Activated naive CD4-positive, alpha-beta T cell treated with anti-CD3 and anti-CD28 coated beads, Interleukin-2, amount 50 U/mL, for 72 hours (primary cell): ENCODE measurements at places on chromosomes 7 and 10. TPM values are rescaled to one million over a fixed set of nuclear protein-coding genes. Genes with fewer than 3 reads are reported as not detected.
A peak's percentile ranks its signal among the peaks of the same experiment; 100 is the strongest.

Gene IL6
- not detected for total RNA-seq

Gene UNCX
- total RNA-seq: not detected

Gene EGR2
- 54.5 TPM for total RNA-seq

Gene ACBD7
- 2.4 TPM for total RNA-seq

Gene ATP6V0A4
- not detected for total RNA-seq

Gene NPVF
- not detected for total RNA-seq

Gene SYT15
- total RNA-seq: 1.4 TPM

Gene TBC1D12
- 0.82 TPM for total RNA-seq

Gene FRMD4A
- 0.41 TPM for total RNA-seq

DNA sequence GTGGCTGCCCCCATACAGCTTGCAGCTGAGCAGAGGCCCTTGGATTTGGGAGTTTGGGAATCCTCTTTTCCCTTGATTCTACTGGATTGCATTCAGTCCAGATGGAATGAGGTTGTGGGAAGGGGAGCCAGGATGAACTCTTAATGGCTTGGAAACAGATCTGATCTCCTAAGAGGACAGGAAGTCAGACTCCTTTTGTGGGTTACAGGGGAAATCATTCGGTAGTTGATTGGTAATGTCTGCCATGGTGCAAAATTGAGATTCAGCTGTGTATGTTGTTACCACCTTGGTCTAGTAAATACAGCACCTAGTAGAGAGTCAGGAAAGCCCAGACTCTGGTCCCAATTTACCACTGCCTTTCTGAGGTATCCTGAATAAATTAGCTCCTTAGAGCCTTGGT, 144.2 kb upstream of the TNRC18 start:
- peak; percentile 30 for DNase-seq

DNA sequence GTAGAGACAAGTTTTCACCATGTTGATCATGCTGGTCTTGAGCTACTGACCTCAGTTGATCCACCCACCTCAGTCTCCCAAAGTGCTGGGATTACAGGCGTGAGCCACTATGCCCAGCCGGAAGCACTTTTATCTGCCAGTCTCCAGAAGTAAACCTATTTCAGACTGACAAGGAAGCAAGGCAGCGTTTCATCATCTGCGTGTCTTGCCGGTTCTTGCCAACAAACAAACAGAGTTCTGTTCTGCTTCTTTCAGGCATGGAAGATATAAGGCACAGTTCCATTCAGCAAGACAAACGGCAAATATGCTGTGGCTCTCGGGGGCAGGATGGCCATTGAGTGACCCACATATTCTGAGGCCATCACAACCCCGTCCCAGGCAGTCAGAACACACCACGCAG, 15.5 kb upstream of the LARP4B start:
- no peak for DNase-seq

GRCh38 chr7:102318482-102318971, 31.9 kb downstream of the SH2B2 start:
- DNase-seq: no peak

DNA sequence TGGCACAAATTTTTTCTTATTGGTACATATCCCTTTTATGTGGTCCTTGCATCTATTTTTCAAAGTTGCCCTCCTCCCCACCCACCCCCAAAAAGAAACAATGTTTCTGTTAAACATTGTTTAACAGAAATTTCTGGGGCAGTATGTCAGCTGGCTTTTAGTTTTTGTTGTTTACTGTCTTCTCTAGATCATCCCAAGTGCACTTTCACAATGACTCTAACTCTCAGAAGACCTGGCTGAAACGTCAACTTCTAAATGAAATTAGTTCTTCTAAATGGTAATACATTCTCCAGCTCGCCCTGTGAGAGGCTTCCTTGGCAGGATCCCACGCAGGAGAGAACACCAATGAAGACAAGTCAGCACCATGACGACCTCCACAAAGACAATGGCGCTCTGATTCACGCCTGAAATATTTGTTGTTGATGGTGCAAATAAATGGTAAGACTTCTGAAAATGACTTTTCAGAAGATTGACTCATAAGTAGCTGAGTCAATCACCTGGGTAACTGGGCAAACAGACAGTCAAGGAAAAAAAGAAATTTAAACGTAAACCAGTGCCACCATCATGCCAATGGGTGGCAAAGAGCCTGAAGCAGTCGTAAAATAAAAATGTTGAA, 293.7 kb downstream of the FZD1 start:
- DNase-seq: peak; percentile 10

DNA sequence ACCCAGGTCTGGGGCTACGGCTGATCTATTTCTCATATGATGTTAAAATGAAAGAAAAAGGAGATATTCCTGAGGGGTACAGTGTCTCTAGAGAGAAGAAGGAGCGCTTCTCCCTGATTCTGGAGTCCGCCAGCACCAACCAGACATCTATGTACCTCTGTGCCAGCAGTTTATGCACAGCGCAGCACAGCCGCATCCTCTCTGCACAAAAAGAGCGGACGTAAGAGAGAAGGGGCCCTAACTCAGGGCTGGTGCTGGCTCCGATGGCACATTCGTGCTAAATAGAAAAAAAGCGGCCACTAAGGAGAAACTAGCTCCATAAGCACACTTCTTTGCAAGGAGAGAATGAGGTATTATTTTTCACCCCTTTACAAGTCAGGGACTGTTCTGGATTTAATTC, 28.3 kb upstream of the PRSS1 start:
- DNase-seq: no peak

- DNase-seq: no peak
These were observed 23.2 kb downstream of the NDUFB2 start for GRCh38 chr7:140719721-140720120.

- no peak for DNase-seq
These were observed 9.3 kb downstream of the MKLN1 start for GRCh38 chr7:131336956-131337355.

GRCh38 chr10:44860811-44861736, 50.1 kb upstream of the TMEM72 start:
- no peak for DNase-seq

DNA sequence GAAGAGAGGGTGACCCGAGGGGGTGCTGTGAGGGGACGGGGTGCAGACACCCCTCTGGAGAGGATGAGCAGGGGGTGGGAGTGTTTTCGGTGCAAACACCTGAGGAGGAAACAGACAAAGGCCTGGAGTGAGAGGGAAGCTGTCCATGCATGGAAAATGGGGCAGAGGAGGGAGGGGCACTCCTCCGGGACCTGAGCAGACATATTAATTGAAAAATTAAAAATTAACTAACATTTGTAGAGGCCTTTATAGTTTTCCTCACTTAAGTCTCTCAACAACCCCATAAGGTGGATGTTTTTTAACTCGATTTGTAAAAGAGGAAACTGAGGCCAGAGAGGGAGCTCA, 1.2 kb downstream of the VPS37D start:
- DNase-seq: no peak
